ENCODE measurements at places on chromosomes 5 and 9. TPM values are rescaled to one million over a fixed set of nuclear protein-coding genes. Genes with fewer than 3 reads are reported as not detected.

The ZBTB26 gene
- polyA plus RNA-seq = 4.0 TPM

- DNase-seq = no peak
These were observed 162.7 kb downstream of the PAPPA start for GRCh38 chr9:116316246-116316645.

- DNase-seq = no peak
These were observed 26.2 kb downstream of the EXD3 start for GRCh38 chr9:137396634-137397367.

DNA sequence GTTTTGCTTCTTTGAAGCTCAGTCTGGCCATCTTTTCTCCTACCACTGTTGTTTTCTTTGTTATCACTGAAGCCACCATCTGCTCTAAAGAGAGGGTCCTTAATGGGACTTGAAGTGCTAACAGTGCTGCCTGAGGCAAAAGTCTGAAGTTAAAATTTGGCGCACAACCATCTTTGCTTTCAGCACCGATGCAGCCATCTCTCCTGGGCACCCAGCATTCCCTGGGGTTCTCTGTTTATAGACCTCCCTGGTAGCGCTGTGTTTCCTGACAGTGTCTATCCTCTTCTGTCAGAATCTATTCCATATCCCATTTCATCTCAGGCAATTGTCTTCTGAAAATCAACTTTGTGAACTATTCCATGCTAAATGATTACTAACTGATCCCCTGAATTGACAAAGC lies 491.5 kb upstream of the MPDZ start:
- no peak for DNase-seq

DNA sequence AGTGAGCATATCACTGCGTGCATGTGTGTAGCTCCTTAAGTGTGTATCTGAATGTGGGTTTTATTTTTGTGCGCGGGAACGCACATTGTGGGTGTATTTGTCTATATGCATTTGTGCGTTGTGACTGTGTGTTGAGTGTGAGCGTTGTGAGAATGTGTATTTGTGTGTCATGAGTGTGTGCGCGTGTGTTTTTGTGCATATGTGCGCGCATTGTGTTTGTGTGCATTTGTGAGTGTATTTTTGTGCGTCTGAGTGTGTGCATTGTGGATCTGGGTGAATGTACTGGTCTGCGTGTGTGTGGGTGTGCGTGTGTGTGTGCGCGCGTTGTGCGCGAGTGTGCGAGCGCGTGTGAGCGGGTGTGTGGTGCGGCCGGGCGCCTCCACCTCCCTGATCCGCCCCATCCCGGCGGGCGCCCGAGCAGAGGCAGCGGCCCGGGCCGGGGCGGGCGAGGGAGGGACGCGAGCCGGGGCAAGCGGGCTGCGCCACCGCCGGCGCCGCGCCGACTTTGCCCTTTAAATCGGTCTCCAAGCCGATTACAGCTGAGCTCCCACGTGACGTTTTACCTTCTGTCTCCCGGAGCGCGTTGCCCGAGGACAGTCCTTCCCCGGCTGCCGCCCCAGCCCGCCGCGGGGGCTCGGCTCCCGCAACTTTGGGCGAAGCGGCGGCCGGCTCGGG lies at the start of gene RASGRF2:
Gene RASGRF2 (plus strand): TSS at position 596 of the 675 bp plus-strand sequence. CDS start 376 bp downstream, outside the sequence.
- no peak for DNase-seq

DNA sequence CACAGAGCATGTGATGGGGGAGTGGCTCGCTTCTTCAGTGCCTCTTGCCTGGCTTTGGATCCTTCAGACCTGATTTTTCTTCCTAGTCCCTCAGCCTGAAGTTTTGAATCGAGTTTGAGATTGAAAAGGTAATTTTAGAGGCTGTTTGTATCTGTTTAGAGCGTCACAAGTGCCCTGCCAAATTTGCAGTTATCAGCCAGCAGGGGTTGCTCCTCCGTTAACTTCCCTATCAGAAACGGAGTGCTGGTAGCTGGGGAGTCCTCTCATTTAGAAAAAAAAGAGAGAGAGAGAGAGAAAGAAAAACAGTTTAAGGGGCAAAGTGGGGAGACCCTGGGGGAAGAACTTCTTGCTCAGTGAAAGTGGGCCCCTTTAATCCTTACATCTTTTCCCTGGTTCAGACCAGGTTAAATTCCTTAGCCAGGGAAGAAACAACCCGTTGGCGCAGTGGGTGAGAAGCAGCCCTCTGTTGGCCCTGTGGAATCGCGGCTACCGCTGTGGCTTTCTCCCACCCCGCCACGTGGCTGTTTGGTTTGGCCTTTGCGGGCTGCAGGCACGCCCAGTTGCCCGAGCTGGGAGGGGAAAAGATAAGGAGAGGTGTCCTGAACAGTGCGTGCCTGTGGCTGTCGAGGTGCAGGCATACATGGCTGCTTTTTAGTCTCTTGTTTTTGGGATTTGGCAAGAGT lies 576.7 kb upstream of the ACO1 start:
- DNase-seq = no peak

- DNase-seq = no peak
These were observed 518.3 kb downstream of the PRR16 start for GRCh38 chr5:120982351-120982750.

DNA sequence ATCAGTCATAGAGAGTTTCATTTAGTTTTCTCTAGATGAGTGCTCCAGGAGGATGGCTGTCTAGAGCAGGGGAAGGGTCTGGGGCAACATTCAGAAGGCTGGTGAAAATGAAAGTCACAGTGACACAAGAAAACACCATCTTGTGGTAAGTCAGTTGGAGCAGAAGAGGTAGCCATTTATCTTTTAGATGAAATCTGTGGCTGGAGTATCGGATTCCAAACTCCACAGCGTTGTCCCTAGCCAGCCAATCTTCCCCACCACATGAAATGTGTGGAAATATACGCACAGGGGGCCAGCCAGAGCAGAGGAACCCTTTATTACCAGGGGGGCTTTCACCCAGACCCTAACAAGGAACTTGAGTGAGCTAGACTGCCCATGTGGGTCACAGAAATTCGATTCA lies 15.9 kb upstream of the TNFAIP8 start:
- DNase-seq = no peak

DNA sequence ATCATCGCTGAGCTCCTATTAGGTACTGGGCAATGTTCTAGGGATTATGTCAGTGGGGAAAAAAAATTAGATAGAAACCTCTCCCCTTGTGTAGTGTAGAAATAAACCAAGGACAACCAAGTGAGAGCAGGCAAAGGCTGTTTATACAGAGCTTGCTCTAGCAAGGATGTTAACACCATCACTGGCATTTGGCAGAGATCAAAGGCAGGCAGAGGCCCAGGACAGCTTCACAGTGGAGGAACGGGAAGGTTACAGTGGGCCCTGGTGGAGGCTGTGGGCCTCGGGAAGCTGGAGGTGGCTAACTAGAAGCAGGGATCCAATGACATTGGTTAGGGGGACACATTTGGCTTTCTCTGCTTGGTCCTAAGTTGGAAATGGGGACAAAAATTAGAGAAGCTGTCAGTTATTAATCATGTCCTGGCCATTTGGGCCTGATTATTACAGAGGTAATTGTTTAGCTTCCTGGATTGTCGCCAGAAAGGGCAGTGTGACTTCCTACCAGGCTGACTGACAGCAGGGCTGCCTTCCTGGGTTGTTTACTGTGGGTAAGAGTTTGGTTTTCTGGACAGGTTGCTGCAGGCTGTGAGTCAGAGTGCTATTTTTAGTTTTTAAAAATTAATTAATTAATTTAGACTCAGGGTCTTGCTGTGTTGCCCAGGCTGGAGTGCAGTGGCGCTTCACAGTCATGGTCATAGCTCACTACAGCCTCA lies 259.3 kb downstream of the ROR2 start:
- no peak for DNase-seq
